ENCODE measurements at places on chromosomes 11 and 22. TPM values are rescaled to one million over a fixed set of nuclear protein-coding genes. Genes with fewer than 3 reads are reported as not detected.

The APOL5 gene
- not detected for total RNA-seq

DNA sequence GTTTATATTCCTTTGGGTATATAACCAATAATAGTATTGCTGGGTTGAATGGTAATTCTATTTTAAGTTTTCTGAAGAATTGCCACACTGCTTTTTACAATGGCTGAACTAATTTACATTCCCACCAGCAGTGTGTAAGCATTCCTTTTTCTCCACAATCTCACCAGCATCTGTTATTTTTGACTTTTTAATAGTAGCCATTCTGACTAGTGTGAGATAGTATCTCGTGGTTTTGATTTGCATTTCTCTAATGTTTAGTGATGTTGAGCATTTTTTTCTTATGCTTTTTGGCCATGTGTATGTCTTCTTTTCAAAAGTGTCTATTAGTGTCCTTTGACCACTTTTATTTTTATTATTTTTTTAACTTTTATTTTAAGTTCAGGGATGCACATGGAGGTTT is 275.3 kb downstream of the METTL15 start:
- DNase-seq, result no peak

DNA sequence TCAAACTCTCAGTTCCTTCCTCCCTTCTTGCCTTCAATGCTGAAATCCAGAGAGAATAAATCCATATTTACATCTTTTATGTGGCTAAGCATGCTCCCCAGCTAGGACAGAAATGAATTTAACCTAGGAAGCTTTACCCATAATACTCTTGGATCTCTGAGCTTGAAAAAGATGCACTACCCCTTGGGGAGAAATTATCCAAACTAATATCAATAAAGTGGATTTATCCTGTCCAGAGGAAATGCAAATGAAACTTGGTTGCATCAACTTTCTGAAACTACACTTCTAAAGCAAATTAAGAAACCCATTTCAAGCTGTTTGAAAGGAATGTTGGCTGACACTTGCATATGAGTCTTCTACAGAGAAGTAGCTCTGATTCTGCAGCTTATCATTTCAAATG is 347.9 kb downstream of the TTC28 start:
- no peak for DNase-seq

- DNase-seq, result no peak
These were observed 3.4 kb downstream of the PAK1 start for GRCh38 chr11:77470504-77470903.

- no peak for DNase-seq
These were observed 14.3 kb upstream of the TMEM184B start for GRCh38 chr22:38286915-38287669.

Data from type B pancreatic cell (in vitro differentiated cells).